ENCODE measurements at places on chromosomes 4 and X. TPM values are rescaled to one million over a fixed set of nuclear protein-coding genes. Genes with fewer than 3 reads are reported as not detected.

Gene AKAP14
- polyA plus RNA-seq = not detected

GRCh38 chr4:138010639-138011038, 231.5 kb downstream of the SLC7A11 start:
- DNase-seq = no peak

DNA sequence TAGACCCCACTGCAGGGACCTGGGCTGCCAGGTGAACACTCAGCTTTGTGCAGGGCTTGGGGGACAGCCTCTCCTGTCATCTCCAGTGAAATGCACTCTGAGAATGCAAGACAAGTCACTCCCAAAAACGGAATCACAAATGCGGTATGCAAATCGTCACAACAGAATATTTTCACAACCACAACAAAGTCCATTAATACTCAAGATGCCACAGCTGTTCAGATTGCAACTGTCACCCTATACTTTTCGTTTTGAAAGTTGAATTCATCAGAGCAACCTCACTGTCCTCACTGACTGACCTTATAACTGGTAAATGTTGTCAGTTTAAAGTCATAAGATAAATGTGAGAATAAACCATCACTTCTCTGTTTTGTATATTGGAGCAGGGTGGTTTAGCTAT, 16.6 kb downstream of the JAKMIP1 start:
- DNase-seq = no peak

DNA sequence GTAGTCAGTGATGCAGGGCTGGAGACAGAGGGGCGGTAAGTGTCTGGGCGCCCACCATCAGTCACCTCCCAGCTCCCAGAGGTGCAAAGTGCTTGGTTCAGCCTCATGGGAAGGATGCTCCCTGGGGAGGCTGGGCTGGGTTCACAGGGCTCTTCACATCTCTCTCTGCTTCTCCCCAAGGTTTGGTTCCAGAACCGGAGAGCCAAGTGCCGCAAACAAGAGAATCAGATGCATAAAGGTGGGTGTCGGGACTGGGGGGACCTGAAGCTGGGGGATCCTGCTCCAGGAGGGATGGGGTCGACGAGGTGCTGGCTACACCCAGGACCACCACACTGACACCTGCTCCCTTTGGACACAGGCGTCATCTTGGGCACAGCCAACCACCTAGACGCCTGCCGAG, 10.1 kb downstream of the SHOX start:
- DNase-seq = no peak

All from muscle of back (tissue), 13 donors.